ENCODE measurements at places on chromosomes 12 and 14.

GRCh38 chr14:28953973-28954372, 187.4 kb downstream of the FOXG1 start:
- no peak for DNase-seq

DNA sequence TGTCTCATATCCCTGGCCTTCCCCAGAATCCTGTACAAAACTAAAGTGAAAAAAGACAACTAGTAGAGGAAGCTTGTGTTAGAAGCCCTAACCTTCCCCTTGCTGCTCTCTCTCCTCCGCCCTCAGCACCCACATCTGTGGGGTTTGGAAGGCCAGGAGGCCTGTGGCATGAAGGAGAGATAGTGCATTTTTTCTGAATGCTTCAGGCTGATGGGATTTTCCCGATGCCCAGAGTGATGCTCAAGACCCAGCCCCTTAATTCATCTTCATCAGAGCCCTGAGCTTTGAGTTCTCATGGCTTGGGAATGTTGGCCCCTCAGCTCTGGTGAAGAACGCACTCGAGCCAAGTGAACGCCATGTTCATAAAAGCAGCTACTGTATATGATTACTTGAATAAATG, 5.9 kb downstream of the FGF6 start:
- DNase-seq: no peak

- peak; percentile 55 for DNase-seq
Observed at GRCh38 chr12:52191841-52192791, at the start of gene KRT80. TSS of gene KRT80 (minus strand) at chr12:52192014. CDS start at chr12:52191902, 112 bp downstream.

- DNase-seq: no peak
Observed at GRCh38 chr12:47832263-47832933, 12.7 kb upstream of the HDAC7 start.

DNA sequence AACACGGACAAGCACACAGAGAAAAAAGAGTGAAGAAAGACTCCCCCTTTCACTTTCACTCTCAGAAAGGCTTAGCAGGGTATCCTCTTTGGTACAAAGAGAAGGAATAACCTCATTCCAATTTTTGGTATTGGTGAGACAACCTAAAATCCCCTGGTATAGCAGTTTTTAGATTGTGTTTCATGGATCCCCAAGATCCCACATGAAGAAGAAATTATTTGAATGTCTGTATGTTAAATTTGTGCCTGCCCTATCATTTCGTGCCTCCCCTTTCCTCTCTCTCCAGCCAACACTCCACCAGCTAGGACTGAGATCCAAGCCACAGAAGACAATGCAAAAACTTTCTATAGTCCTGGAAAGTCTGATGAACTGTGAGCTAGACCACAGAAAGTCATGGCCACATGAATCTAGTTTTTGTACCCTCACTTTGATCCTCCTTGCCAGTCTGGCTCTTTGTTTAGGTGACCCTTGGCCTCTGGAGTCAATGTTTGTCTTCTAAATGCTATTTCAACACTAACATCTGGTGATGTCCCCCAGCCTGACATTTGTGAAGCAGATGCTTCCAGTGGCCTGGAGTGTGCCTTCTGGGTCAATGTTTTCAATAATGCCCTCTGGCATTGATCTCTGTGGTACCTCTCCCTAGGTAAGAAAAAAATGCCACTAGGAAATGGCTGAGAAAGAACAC, 181.9 kb upstream of the BMP4 start:
- no peak for DNase-seq

GRCh38 chr14:81625343-81625742, 91.7 kb upstream of the SEL1L start:
- peak; percentile 53 for DNase-seq

DNA sequence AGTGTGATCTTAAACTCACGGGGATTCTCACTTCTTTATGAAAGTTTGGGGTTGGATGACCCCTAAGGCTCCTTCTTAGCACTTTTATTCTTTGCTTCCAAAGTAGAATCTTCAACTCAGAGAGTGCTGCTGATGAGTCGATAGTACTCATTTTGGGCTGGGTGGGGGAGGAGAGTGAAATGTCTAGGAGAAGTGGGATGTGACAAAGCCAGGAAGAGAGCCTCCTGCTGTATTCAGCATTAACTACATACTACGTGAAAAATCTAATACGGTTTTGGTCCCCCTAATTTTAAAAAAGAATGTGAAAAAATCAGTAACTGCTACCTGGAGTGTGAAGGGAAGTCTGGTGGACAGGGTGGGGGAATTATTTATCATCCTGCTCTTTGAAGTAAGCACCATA, 148.3 kb downstream of the SAMD4A start:
- DNase-seq: no peak

DNA sequence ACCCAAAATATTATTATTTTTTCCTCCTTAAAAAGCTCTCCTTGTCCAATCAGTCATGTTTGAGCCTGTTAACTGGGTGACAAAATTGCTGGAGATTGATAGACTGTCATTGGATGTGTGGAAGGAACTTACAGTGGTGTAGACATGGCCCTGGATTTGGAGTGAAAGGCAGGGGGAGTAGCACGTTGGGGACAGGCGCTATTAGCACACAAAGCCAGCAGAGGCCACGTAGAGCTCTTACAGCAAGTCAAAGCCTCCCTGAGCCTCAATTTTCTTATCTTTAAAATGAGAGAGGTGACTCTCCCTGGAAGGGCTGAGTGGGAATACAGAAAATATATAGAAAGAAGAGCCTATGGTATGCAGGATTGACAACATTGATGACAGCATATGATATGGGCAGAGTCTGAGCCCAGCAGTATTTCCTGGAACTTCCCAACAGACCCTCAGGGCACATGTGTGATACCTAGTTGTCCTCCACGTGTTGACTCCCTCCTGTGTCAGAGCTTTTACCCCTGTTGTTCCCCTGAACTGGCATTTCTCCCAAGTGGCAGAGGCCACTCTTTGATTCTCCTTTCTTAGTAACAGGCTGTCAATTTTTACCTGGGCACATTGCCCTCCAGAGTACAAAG, 504.9 kb downstream of the VRK1 start:
- no peak for DNase-seq

GRCh38 chr14:96987086-96987474, 189.9 kb downstream of the VRK1 start:
- no peak for DNase-seq

DNA sequence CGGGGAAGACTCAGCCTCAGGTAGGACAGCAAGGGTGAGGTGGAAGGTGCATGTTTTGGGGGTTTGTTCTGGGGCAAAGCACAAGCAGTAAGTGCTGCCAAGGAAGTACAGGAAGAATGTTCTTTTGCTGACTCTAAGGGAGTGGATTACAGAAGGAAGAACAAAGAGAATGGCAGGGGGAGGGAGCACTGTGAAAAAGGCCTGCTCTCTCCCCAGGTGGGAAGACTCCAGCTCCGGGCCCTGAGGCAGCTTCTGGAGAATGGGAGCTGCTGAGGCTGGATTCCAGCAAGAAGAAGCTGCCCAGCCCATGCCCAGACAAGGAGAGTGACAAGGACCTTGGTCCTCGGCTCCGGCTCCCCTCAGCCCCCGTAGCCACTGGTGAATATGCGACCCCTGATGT, 7.0 kb upstream of the PFDN5 start:
- no peak for DNase-seq

DNA sequence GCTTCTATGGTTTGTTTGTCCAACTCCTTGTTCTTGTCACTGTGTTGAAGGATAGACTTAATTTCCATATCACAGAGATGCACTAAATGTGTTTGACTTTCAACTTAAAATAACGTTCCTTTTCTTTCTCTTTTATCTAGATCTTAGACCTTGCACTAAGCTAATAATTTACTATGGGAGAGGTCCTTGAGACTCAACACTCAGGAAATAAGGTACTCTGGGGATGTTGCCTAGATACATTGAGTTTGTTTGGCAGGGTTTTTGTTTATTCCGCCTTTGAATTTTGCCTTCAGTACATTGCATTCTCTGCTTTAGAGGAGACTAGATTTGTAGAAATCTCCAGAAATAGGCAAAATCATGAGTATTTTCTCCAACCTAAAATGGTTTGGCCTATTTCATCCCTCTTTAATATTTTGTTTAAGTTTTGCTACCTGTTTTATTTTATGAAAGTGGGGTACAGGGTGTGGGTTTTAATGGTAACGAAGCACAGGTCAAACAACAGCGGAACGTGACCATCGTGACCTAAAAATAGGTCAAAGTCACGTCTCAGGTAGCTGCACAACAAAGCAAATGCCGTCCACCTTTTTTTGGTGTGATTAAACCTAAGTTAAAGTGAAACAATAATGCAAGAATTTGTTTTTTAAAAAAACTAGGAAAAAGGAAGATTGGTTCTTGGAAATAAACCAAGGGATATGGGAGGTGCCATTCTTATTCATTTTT, 115.3 kb upstream of the CPSF6 start:
- peak; percentile 34 for DNase-seq

DNA sequence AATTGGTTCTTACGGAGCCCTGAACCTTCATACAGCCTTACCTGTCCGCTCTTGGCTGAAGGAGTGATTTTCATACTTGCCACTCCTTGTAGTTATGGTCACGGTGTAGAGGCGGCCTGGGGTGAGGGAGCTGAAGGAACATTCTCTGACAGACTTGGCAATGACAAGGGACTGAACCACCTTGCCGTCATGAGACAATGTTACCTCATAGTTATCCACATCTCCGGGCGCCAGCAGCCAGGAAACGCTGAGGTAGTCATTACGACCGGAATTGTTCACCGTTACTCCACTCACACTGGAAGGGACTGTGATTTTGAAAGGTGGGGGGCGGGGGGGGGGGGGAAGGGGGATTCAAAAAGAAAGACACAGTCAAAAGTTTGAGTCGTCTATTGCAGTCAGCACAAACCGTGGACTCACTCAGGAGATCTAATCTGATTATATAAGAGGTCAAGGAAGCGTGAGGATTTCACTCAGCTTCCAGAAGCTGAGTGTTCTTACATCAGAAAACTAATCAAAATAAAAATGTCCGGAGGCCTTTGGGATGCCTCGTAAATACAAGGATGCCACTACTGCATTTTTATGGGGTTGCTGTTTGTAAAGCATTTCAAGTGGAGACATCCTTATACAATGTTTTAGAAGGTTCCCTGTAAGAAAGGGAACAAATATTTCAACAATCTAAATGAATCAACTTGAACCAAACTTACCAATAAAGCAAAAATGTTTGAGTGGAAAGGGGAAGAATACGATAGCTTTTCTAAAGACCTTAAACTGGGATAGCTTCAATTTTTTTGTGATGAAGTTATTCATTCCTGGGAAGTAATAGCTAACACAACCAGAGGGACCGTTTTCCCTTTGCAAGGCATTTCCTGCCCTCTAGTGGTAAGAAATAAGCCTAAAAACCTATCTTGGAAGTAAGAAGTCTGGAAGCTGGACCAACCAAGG, 60.6 kb downstream of the PTPRB start:
- peak; percentile 33 for DNase-seq

DNA sequence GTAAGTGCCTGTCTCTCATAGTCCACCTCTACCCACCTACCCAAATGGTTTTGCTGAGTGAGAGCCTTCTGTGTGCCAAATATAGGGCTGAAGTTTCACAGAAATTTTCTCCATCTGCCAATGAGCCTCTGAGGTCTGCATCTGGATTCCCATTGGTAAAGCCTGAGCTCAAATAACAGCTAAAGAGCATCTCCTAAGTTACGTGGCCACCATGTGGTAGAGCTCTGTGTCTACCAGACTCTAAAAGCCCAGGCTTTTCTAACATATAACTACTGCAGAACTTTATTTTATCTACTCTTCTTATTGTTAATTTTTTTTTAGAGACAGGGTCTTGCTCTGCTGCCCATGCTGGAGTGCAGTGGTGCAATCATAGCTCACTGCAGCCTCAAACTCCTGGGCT, 16.0 kb downstream of the AMDHD1 start:
- DNase-seq: no peak

- no peak for DNase-seq
Observed at GRCh38 chr14:33114331-33114730, 175.7 kb downstream of the NPAS3 start.

DNA sequence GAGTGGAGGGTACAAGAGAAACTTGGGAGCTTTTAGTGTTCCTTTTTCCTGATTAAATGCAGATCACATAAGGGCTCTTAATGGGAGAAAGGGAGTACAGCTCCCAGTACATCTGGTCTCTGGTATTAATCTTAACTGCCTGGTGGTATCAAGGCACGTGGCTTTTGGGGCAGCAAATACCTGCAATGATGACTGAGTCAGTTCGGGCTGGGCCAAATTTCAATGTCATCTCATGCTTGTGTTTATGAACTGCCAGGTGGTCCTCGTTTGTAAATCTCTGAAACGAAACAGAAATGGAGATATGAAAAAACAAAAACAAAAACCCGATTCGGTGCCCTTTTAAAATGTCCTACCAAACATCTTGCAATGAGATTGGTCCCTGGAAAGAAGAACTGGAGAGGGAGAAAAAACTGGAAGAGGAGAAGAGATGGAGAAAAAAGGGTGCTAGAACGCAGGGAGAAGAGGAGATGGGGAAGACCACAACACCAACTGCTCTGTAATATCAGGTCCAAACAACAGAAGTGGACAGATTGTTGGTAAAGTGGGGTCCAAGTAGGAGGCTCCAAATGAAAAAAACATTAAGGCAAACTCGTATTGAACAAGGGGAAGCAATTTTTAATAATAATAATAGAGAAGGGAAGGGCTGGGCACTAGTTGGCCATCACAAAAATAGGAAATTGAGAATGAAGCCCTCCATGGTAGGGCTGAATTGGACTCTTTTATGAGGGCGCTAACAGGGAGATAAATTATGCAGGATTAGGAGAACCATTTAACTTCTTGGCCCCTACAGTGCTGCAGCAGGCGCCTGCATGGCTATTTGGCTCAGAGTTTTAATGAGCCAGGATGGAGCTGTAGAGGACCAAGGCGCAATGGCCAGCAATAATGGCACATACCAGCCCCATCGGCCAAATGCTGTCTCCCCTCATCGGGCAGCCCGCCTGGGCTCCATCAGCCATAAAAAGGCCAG, 45.4 kb upstream of the NPFF start:
- DNase-seq: no peak

- no peak for DNase-seq
Observed at GRCh38 chr14:77843195-77843594, 43.3 kb downstream of the ADCK1 start.

- no peak for DNase-seq
Observed at GRCh38 chr12:28611115-28611435, 420.8 kb downstream of the CCDC91 start.

GRCh38 chr14:93648440-93649168, 139.7 kb downstream of the PRIMA1 start:
- no peak for DNase-seq

- DNase-seq: no peak
Observed at GRCh38 chr14:89415159-89415558, 1.9 kb downstream of the FOXN3 start.

All from NCI-H1417 treated with DMSO at 0.1 percent for 48 hours (cell line).